Esophagus (tissue), 2 donors: ENCODE measurements at places on chromosomes 2 and 18. TPM values are rescaled to one million over a fixed set of nuclear protein-coding genes. Genes with fewer than 3 reads are reported as not detected.

The NT5DC4 gene
- not detected for polyA plus RNA-seq

The LRP2 gene
- not detected for polyA plus RNA-seq

The RAX gene
- 0.14 TPM for polyA plus RNA-seq

The DSG1 gene
- 8.9 TPM for polyA plus RNA-seq

The CXCR1 gene
- 0.08 TPM for polyA plus RNA-seq

The MZT2B gene
- 169 TPM for polyA plus RNA-seq

The MGAT4A gene
- polyA plus RNA-seq = 3.0 TPM

The TWIST2 gene
- polyA plus RNA-seq = 5.2 TPM

The LIMS3 gene
- polyA plus RNA-seq = 0.26 TPM

The PLGLB2 gene
- not detected for polyA plus RNA-seq

The XDH gene
- polyA plus RNA-seq = 4.0 TPM
